ENCODE measurements at places on chromosomes 7 and 10. TPM values are rescaled to one million over a fixed set of nuclear protein-coding genes. Genes with fewer than 3 reads are reported as not detected.

The SPDYE9 gene
- not detected for total RNA-seq

The ATRNL1 gene
- not detected for total RNA-seq

The FBXL15 gene
- 14.5 TPM for total RNA-seq

The CLRN3 gene
- not detected for total RNA-seq

The OPTN gene
- 54.1 TPM for total RNA-seq

The CXCL12 gene
- total RNA-seq, result not detected

The MOGAT3 gene
- not detected for total RNA-seq

The TFR2 gene
- total RNA-seq, result 15.0 TPM

The BEND7 gene
- not detected for total RNA-seq

The HIP1 gene
- total RNA-seq, result 2.3 TPM

The CDNF gene
- 0.93 TPM for total RNA-seq

The LIPN gene
- total RNA-seq, result not detected

The NEUROD6 gene
- not detected for total RNA-seq

The FAM241B gene
- 10.2 TPM for total RNA-seq

The CFAP46 gene
- total RNA-seq, result not detected

The SLC26A5 gene
- total RNA-seq, result not detected

The GRK5 gene
- 25.3 TPM for total RNA-seq

The IL6 gene
- 0.54 TPM for total RNA-seq

The MMRN2 gene
- not detected for total RNA-seq

The CYP26A1 gene
- not detected for total RNA-seq

The EPHB6 gene
- total RNA-seq, result 5.6 TPM

The CLEC5A gene
- total RNA-seq, result not detected

The ADGRA1 gene
- total RNA-seq, result not detected

The SLIT1 gene
- 0.15 TPM for total RNA-seq

The OR13A1 gene
- not detected for total RNA-seq

The CTNNA3 gene
- total RNA-seq, result not detected

The CCDC172 gene
- not detected for total RNA-seq

The GTPBP4 gene
- 193 TPM for total RNA-seq

The PRKG1 gene
- total RNA-seq, result not detected

The STOX1 gene
- 0.32 TPM for total RNA-seq

The SDK1 gene
- 0.15 TPM for total RNA-seq

The RPEL1 gene
- not detected for total RNA-seq

The NRAP gene
- total RNA-seq, result not detected

The TCF7L2 gene
- total RNA-seq, result 0.32 TPM

The TLX1 gene
- not detected for total RNA-seq

The RAPGEF5 gene
- total RNA-seq, result 0.59 TPM

The CCL26 gene
- total RNA-seq, result not detected

The NFE2L3 gene
- 80.1 TPM for total RNA-seq

The SEMA3E gene
- not detected for total RNA-seq

The BTBD16 gene
- not detected for total RNA-seq

The SLC16A12 gene
- not detected for total RNA-seq

The CALHM2 gene
- 18.6 TPM for total RNA-seq

The PDK4 gene
- not detected for total RNA-seq

The TLL2 gene
- not detected for total RNA-seq

The PIK3AP1 gene
- 9.9 TPM for total RNA-seq

The FAM237B gene
- total RNA-seq, result not detected

The OR6B1 gene
- total RNA-seq, result not detected

The AP1S1 gene
- 45.7 TPM for total RNA-seq

The ERVW-1 gene
- total RNA-seq, result not detected

The WNT8B gene
- 0.24 TPM for total RNA-seq

The FOXI2 gene
- not detected for total RNA-seq

The EPDR1 gene
- total RNA-seq, result not detected

The FZD1 gene
- 0.70 TPM for total RNA-seq

The ZNF117 gene
- total RNA-seq, result 3.1 TPM

The RBP3 gene
- not detected for total RNA-seq
